SK-N-SH treated with all-trans-retinoic acid at 6 μM for 48 hours (cell line): ENCODE measurements at places on chromosomes 7 and 10.

- no peak for ATAC-seq
Measured at GRCh38 chr7:141208539-141208938, 134.7 kb downstream of the TMEM178B start.

GRCh38 chr7:94324380-94325121 is 70.1 kb upstream of the COL1A2 start:
- peak; percentile 94 for ATAC-seq

GRCh38 chr7:26918241-26918640 is 53.9 kb upstream of the SKAP2 start:
- no peak for ATAC-seq

DNA sequence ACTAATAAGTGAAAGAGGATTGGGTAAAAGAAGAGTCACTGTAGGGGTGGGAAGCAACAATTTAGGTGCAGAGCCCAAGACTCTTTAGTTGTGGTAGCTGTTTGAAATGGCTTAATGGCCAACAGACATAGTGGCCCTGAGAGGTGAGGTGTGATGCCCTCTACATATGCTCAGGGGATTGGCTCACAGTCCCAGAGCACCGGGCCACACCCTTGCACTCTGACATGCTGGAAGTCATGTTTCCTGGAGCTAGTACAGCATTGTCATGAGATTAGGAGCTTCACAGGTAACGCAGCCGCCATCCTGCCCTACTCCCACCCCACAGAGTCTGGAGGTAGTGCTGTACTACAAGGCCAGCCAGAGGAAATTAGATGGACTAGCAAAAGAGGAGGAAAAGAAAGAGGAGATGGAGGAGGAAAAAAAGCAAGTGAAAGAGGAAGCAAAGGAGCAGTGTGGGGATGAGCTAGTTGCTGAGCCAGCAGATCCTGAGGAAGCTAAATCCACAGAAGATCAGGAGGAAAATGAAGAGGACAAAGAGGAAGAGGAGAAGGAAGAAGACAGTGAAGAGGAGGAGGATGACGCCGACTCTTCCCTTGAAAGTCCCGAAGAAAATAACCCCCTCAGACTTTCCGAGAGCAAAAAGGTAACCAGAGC is 14.8 kb upstream of the FLNC start:
- ATAC-seq: no peak

DNA sequence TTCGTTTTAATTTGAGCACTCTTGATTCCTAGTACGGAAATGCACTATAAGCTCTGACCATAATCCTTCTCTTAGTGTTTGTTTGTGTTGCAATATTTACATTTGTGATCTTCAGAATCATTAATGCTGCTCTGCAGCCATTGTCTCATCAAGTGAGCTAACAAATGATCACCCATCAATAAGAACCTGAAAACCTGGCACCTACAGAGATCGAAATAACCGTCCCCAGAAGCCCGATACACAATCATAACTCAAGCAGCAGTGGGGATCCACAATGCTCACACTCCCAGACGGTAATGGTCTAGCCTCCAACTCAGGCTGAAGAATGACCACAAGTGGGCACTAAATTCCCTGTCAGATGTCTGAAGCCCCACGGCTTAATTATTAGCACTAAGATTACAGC is 156.0 kb upstream of the NFE2L3 start:
- no peak for ATAC-seq

DNA sequence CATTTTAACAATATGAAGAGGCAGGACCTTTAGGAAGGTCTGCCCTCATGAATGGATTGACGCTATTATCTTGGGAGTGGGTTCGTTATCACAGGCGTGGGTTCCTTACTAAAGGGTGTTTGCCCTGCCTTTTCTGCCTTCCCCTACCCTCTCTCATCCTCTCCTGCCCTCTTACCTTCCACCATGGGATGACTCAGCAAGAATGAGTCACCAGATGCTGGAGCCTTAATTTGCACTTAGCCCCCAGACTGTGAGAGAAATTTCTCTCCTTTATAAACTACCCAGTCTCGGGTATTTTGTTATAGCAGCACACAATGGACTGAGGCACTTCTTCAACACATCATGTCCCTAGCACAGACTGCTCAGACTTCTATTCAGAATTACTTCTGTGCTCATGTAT is 31.4 kb upstream of the ZNF32 start:
- no peak for ATAC-seq

DNA sequence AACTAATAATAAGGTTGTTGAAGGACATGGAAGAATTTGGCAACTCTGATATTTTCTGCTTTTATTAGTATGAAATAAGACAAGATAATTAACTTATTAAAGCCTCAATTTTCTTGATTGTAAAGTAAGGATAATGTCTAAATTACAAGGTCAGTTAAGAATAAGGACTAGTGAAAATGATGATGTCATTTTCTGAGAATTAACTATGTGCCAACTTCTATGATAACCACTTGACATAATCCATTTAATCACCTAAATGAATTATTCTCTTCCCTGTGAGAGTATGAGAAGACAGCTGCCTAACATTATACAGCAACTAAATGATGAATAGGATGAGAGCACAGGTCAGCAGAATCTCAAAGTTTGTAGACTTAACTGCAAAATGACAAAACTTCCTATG is 1153.4 kb upstream of the POT1 start:
- no peak for ATAC-seq

DNA sequence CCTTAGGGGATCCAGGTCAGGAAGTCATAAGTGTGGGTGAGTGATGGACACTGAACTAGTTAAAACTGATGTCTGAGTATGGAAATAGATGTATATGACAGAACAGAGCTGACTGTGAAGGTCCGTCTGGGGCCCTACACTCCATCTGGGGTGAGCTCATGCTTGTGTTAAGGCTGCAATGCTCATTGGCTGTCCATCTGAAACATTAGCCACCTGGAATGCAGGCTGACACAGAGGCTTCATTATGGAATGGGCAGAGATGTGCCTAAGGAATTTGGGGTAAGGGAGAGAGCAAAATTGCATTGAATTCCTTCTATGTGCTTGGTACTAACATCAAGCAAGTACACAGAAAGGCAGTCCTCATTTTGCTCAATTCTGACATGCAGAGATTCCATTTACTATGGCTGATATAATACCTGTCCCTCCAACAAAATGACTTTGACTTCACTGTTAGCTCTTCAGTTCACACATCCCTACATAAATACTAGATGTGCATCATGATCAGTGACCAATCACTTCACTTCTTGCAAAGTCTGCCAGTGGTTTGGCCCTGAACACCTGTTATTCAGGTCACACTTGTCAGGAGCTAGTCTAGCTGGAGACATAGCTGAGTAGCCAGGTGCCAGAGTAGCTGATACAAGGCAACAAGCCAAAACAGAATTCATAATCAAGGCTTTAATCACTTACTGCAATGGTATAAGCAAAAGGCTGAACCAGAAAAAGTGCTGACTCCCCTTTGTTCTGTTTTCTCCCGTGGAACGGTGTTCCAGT is 128.9 kb upstream of the VWC2 start:
- no peak for ATAC-seq

GRCh38 chr10:130750441-130750840 is 561.1 kb downstream of the TCERG1L start:
- no peak for ATAC-seq

GRCh38 chr7:22013711-22014110 is 68.0 kb upstream of the CDCA7L start:
- no peak for ATAC-seq

- ATAC-seq: no peak
Measured at GRCh38 chr7:128799451-128799850, 7.7 kb downstream of the CCDC136 start.

DNA sequence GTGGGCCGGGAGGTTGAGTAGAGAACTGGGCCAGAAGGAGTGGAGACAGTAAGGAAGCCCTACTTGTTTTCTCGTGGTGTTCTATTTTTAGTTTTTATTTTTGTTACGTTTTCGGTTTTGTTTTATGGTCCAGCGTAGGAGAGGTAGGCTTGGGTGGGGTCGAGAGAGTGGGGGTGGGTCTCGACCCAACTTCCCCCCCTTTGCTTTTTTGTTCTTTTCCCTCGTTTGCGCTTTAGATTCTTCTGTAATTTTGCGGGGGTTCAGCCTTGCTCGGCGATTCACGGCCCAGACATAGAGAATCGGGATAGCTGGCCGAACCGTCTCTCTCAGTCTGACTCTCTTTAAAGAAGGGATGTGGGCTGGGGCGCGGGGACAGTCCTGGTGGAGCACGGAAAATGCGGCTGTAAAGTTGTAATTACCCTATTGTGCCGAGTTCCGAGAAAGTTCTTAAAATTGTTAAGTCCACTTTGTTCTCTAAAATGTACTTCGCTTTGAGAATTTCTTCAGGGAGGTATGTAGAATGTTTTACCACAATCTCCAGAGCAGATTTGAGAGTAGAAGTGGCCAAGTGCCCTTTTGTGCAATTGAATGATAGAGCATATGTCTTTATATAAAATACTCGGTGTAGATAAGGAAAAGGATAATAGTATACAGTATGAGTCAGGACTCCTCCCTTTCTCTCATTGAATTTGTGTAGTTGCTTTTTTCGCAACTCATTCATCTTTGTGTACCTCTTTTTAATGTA is 816 bp downstream of the DMTF1 start:
- ATAC-seq: peak; percentile 35

DNA sequence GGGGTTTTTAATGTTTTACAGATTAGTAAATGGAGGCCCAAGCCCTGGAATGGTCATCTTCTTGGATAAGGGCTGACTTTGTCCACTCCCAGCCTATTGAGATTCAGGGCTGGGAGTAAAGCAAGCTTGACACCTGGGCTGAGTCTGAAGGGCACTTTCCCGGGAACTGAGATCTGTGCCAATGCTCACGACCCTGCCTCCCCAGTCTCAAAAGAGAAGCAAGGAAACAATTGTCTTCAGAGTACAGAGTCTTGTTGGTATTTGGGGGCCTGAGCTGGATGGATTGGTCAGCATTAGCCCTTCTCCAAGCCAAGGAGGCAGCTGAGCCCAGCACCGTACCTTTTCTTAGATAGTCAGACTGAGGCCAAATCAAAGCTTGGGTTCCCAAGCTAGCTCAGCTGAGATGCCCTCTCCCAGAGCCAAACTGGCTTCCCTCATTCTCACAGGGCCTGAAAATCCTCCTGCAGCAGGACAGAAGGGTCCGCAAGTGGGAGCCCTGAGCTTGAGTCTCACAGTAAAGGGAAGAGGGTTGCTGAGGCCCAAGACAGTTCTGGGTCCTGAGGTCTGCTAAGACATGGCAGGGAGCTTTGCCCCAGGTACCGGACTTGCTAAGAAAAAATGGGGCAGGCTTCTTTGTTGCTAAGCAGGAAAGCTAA is 3.7 kb downstream of the DDIT4 start:
- no peak for ATAC-seq

DNA sequence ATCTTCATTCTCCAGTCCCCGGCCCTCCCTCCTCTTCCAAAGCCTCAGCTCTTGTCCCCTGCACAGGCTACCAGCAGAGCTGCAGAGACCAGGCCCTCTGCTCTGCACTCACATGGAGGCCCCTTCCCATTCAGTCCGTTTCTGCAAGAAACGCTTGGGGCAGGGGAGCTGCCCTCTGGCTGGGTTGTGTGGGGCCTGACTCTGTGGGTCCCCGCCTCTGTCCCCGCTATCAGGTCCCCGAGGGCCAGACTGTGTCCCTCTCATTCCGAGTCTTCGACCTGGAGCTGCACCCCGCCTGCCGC is 1.5 kb downstream of the PCOLCE start:
- ATAC-seq: peak; percentile 18

DNA sequence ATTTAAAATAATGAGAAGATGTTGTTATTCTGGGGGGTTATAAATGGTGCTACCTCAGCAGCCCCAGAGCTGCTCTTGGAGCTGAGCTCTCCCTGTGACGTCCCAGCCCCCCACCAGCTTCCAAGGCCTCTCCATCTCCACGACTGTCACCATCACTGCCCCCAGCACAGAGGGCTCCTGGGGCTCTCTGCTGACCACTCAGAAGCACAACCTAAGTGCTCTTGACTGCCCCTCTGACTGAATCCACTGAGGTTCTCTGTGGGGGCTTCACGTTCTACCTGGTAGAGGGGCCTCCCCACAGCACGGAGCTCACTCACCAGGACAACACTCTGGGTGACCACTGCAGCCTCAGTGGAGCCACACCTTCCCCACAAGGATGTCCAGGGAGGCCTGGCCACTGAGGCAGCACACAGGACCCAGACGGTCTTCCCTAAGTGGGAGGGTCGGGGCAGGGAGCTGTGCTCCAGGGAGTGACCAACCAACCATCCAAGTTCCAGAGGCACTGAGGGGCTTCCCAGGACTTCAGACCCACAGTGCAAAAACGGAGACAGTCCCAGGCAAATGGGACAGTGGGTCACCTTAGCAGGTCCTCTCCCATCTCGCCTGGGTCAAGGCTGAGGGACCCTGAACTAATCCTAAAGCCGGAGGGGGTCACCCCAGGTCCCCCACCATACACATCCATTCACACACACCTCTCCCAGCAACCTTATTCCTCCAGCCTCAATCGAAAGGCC is 121.0 kb upstream of the PPP2R2D start:
- ATAC-seq: no peak

GRCh38 chr10:88489107-88489506 is 94.0 kb downstream of the RNLS start:
- ATAC-seq: no peak; the same call in 2 of the 3 replicates

DNA sequence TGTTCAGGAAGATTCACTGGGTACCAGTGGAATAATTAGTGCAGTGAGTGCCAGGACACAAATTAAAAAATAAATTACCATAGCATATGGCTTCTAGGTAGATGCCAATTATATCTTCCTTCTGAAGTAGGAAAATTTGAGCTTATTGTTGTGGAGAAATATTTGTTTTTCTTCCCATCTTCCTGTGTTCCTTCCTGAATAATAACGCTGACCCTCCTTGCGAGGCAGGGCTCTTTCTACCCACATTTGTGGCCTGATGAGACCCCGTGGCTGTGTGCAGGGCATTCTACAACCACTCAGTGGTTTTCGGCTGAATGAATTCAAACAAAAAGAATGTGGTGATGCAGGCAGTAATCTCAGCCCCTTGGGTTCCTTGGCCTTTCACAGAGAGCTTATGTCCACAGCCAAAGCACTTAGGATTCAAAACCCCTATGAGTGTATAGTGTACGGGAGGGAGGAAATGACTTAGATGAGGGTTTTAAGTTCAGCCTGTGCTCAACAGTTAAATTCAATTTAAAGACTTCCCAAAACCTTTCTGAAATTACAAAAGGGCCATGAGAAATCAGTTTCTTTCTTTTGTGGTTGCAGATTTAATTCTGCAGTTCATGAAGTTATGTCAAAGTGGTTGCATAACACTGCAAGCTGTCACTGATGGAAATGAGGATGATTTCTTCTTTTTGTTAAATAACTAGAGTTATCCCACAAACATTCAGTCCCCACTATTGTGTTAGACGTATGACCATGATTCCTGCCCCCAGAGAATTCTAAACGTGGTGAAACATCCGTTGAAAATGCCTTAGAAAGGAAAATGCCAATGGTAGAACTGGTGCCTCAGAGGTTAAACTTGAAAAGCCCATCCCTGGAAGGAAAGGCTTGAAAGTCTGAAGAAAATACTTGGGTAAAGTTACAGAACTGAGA is 255.3 kb downstream of the FZD1 start:
- no peak for ATAC-seq

DNA sequence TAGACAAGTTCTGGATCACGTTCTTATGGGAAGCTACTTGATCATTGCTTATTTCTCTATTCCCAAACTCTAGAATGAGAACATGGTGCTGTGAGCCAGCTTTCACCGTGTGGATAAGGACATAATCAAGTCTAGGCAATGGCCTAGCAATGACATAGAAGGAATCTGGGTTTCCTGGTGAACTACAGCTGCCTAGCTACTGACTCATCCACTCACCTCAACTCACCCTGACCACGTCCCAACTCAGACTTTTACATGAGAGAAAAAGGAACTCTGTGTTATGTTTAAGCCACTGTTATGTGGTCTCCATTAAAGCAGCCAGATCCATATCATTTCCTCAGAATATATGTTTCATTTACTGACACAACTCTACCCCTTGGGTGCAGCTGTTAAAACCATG is 18.8 kb upstream of the MET start:
- peak; percentile 90 for ATAC-seq
